ENCODE measurements at places on chromosomes 7 and 10.

DNA sequence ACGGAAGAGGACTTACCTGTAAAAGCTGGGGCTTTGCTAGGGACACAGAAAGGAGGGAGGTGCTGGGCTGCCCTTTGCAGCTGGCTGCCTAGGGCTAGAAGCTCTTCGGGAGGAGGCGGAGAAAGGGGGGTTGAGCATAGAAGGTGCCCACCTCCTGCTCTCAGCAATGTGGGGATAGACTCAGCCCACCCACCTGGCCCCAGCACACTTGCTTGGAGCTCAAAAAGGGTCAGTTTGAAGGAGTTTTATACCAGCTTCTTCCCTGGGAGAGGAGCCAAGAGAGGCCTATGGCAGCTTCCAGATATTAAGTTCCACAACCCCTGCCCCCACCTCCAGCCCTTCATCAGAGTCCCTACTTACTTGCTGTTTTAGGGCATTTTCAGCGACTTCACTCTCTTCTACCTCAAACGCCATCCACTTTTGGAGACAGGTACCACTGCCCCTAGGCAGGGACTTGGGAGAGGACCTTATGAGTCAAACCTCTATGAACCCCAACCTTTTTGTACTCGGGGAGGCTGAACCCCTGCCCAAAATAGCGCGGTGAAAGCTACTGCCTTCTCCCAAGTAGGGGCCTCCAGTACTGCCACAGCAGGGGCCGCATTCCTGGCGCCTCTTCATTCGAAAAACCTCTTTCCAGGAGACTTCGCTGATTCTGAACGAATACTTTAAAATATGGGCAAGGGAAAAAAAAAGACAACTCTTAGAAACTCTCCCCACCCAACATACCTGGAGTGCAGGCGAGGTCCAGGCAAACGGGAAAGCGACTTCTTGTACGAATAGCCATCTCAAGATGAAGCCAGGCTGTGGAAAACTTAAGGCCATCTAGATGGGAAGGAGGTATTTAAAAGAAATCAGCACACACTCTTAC, 1.2 kb upstream of the EVX1 start:
- no peak for DNase-seq

- DNase-seq = no peak
These were observed 162.6 kb upstream of the GDF10 start for GRCh38 chr10:47137311-47137851.

- no peak for DNase-seq
These were observed 70.0 kb upstream of the FAM13C start for GRCh38 chr10:59432207-59432900.

- DNase-seq = no peak
These were observed 274.7 kb upstream of the HGF start for GRCh38 chr7:82044497-82045080.

DNA sequence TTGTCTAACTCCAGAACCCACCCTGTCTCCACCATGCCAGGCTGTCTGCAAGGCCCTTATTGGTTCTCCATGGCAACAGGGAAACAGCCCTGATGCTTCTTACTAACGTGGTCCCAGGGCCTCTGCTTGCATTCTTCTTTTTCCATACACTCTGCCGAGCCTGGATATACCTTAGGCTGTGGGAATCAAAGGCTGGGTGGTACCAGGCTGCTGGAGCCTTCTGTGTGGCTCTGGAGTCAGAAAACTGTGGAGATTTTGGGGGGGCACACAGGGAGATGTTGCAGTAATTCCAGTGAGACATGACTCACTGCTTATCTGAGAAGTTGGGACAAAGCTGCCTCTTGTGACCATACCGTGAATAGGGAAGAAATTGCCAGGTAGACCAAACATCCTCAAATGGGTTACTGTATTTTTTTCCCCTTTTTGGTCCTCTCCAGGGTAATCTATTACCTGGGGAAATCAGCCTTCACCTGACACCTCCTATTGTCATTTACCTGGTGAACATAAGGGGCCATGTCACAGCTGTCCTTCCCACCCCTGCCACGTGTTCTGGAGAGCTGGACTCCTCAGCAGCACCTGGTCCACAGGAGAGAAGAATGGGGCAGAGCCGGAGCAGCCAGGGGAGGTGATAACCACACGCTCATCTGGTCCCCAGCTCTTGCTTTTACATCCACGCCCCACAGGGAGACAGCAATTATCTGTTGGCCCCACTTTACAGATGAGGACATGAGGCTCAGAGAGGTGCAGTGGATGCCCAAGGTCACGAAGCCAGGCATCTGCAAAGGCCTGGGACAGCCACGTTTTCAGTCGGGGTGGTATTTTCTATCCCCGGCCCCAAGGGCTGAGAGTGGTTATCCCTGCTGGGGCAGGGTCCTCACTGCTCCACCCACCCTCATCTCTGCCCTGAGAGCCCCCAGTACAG, 4.6 kb downstream of the CHST3 start:
- no peak for DNase-seq

GRCh38 chr10:22623633-22624253, 90.6 kb downstream of the PIP4K2A start:
- DNase-seq = no peak

DNA sequence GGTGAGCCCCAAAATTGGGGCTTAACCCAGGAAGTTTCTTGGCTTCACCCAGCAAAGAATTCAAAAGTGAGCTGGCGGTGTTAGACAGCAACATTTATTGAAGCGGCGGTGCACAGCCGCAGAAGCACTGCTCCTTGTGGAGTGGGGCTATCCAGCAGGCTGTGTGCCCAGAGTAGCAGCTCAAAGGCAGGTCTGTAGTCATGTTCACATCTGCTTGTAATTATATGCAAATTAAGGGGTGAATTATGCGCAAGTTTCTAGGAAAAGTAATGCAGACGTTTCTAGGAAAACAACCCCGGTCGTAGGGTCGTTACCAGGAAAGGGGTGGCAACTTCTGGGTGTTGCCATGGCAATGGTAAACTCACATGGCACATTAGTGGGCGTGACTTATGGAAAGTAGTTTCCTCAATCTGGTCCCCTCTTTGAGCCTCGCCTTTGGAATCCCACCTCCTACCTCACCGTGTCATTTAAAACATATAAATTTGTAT, 13.7 kb upstream of the KBTBD2 start:
- peak; percentile 44 for DNase-seq

- DNase-seq = no peak
These were observed 108.5 kb upstream of the SFMBT2 start for GRCh38 chr10:7519351-7519750.

- DNase-seq = no peak
These were observed 380.9 kb downstream of the GATA3 start for GRCh38 chr10:8435186-8436055.

DNA sequence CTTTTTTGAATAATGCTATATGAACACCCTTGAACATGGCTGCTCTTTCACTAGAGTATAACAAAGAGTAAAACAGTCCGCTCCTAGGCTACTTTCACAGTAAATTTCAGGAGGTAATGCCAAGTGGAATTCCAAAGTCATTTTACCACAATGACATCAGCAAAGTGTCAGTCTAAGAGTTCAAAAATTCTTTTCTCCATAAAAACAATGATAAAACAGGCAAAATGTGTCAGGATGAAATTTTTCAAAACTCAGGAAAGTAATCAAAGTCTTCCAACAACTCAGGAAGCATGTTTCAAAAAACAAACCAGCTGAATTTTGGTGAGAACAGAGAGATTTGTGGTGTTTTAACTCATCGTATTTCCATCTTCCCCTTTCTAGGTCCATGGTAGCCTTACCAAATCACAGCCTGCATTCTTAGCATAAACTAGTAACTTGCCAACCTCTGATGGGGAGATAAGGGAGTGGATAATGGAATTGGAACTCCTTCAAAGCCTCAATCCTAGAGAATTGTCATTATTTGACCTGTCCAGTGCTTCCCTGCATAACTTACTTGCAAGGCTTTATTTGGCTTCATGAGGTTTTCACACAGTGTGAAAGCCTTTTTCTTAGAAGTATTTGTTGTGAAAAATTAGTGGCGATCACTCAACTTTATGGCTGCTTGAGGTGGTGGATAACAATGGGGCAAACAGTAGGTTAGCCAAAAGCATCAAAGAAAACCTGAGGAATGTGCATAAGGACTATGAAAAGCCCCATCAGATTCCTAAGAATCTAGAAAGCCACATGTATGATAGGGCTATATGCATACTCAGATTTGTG, 302.7 kb downstream of the HDAC9 start:
- DNase-seq = no peak

DNA sequence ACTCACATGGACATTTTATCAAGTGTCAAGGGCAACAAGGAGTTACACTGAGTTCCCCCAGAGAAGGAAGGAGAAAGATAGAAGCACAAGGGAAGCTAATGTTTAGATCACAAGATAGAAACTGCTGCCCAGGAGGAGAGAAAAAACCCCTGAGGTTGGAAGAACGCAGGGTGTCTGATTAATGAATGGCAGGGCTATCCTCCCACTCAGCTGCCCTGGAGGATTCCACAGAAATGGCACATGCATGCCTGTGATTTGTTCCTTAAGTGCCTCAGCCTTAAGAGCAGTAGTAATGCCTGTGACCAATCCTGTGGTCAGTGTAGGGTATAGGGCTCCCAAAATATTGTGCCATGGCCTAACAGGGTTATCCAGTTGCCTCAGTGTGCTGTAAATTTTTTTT, 20.2 kb downstream of the DNAJB9 start:
- DNase-seq = no peak

GRCh38 chr10:103659674-103660363, 166.3 kb downstream of the NEURL1 start:
- DNase-seq = peak; percentile 25

DNA sequence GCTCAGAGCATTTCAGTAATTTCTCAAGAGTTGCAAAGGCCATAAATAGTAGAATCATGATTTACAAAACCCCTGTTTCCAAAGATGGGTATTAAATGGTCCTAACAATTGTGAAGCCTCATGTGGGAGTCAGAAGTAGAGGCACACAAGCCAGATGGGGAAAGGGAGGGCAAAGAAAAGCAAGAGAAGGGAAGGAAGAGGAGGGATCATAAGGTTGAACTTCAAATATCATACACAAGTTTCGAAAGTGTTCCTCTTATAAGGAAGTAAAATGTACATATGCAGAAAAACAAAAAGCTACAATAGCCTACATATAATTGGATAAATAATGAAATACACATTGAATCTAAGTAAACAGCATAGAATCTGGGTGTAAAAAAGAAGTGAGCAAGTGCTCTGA, 6.0 kb downstream of the LIPN start:
- no peak for DNase-seq

DNA sequence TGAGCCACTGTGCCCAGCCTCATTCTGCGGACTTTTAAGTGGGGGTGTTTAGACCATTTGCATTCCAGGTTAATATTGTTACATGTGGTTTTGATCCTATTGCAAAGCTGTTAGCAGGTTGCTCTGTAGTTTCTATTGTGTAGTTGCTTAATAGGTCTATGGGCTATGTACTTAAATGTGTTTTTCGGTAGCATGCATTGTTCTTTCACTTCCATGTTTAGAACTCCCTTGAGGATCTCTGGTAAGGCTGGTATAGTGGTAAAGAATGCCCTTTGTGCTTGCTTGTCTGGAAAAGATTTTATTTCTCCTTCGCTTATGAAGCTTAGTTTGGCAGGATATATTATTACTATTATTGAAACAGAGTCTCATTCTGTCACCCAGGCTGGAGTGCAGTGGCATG, 13.4 kb upstream of the LRRD1 start:
- no peak for DNase-seq

GRCh38 chr7:112266595-112267270, 60.2 kb downstream of the ZNF277 start:
- no peak for DNase-seq

DNA sequence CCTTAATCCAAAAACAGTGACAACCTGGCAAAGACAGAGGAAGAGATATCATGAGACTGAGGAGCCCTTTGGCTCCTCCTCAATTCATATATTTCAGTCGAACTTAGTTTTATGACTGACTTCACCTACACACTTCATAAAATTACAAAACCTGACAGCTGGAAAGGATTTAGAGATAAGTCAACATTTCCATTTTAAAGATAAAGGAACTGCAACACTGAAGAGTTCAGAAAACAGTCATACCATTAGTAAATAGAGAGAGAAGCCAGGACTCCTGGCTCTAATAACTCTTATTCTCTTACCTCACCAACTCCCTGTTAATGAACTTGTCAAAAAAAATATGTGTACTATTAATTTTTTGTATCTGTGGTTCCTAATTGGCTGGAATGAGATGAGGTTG, 141.0 kb upstream of the COL1A2 start:
- no peak for DNase-seq

- DNase-seq = no peak
These were observed 71.0 kb downstream of the SLC25A13 start for GRCh38 chr7:96250776-96251361.

DNA sequence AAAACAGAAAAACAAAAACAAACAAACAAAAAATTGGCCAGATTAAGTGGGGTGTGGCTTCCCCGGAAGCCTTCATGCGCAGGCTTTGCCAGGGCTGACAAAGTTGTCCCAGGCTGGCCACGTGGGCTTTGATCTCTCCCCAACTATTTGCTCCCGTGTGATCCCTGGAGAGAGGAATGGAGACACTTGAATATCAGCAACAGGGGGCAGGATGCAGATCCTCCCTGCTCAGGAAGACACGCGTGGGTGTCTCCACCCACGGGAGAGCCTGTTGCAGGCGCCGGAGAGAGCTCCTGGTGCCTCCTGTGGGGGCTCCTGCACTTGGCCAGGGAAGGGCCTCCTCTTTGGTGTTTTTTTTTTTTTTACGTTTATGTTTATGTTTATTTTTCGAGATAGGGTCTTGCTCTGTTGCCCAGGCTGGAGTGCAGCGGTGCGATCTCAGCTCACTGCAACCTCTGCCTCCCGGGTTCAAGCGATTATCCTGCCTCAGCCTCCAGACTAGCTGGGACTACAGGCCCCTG, 19.0 kb downstream of the TRIM56 start:
- no peak for DNase-seq

DNA sequence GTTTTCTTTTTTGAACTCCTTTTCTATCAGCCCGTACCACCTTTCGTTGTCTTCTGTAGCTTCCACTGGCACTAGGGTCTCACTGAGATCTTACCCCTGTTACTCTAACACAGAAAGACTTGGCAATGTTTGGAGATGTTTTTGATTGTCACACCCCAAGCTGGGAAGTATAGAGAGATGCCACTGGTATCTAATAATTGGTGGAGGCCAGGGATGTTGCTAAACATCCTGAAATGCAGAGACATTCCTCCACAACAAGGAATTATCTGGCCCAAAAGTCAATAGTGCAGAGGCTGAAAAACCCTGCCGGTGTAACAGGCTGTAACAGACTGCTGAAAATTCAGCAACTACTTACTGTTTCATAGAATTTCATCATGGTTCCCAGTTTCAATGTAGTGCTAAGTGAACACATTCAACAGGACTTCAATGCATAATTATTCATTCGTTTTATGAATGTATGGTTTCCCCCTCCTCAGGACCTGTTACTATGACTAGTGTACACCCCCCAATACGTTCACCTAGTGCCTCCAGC, 115.9 kb downstream of the TRIM24 start:
- no peak for DNase-seq

- DNase-seq = no peak
These were observed 69.0 kb downstream of the PWWP2B start for GRCh38 chr10:132465889-132466519.

Measured in stimulated activated CD8-positive, alpha-beta memory T cell treated with anti-CD3 and anti-CD28 coated beads, Interleukin-7, amount 100 ng/mL, for 1 hour (primary cell).